ENCODE measurements at places on chromosomes 11 and 22. TPM values are rescaled to one million over a fixed set of nuclear protein-coding genes. Genes with fewer than 3 reads are reported as not detected.

DNA sequence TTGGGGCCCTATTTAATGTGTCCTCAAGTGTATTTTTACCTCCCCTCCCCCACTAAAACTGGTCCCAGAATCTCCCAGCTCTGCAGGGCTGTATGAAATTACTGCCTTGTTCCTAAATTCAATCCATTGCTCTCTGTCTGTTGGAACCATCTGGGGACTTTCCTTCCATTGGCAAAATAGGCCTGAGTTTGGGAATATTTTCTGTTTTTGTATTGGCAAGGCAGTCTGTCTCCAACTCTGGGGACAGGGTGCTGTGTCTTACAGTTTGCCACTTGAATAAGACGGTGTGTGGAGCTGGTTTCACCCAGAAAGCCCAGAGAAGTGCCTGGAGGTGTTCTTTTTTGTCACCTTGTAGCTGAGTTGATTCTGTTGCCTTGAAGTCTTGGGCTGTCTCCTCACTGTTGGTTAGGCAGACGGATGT lies 1.3 kb downstream of the PACS1 start:
- DNase-seq: no peak

DNA sequence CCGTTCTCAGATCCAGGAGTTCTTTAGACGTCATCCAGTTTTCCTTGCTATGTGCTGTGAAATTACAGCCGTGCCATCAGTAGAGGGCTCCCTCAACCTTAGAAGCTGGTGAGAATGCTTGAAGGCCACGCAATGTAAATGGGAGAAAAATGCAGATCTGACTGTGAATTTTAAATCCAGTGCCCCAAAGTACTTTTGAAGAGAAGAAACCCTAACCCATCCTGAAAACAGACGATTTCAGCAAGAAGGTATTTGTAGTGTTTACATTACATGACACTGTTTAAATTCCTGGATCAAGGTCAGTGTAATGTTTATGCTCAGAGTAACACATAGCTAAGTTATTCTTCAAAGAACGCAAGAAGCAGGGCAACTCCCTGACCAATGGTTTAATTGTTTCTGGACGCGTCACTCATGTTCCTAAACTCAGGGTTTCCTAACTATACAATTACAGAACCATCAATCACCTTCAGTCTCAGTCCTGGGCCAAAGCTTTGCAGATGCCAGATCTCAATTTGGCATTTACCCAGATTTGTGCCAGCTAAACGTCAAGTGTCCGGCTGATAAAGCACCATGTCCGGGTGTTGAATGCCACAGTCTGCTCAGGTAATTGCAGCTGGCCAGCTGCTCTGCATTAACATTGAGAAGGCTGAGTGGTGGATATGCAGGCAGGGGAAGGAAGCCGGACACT lies 38.2 kb downstream of the ADAMTS8 start:
- no peak for DNase-seq

DNA sequence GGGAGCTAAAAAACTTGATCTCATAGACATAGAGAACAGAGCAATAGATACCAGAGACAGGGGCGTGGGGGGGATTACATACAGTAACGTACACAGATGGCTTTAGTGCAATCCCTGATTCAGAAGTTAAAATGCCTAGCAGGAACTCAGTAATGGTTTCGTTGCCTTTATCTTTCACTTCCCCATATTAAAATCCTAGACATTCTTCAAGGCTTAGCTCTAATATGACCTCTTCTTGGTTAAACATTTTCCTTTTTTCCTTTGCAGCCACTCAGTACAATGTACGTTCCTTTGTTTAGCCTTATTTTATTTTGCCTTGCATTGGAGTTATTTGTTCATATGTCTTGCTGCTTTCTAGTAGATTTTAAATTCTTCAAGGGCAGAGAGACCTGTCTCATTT lies 104.9 kb downstream of the C11orf87 start:
- no peak for DNase-seq

PHLDA2 gene
- 3.0 TPM for total RNA-seq

OR8D4 gene
- total RNA-seq: not detected

Data from natural killer cell treated with Interleukin-12 subunit alpha and Interleukin-12 subunit beta and Interleukin-15 and Interleukin-18, amount 100 ng/mL, for 72 hours (primary cell).